ENCODE measurements at places on chromosomes 12 and 14.
A peak's percentile ranks its signal among the peaks of the same experiment; 100 is the strongest.

DNA sequence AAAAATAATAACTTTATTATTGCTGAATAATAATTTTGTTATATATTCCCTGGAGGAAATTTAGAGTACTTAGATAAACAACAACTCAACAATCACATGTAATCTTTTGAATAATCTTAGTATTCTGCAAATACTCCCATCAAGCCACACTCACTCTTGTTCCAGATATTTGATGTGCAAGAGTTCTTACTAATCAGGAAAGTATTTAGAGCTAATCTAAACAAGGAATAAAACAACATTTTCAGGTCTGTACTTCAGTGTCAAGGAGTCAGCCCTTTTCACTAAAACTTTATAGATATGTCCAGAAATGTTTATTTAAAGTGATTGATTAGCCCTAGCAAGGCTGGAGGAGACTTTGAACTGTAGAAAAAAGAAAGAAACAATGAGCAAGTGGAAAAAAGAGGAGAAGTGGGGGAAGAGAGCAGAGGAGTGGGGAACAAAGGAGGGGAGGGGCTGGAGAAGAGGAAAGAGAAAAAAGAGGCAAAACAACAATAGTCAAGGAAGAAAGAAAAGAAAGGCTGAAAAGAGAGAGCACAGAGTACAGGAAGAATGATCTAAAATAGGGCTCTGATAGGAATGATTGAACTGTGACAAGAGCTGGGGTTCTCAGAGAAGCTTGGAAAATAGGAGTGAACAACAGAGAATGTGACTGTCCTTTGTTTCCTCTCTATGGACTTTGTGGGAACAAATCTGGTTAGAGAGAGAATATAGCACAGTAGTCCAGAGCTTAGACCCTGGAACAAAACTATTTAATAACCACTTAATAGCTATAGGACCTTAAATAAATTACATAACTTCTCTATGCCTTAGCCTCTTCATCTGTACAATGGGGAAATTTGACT is 238.7 kb downstream of the AKAP6 start:
- no peak for DNase-seq

DNA sequence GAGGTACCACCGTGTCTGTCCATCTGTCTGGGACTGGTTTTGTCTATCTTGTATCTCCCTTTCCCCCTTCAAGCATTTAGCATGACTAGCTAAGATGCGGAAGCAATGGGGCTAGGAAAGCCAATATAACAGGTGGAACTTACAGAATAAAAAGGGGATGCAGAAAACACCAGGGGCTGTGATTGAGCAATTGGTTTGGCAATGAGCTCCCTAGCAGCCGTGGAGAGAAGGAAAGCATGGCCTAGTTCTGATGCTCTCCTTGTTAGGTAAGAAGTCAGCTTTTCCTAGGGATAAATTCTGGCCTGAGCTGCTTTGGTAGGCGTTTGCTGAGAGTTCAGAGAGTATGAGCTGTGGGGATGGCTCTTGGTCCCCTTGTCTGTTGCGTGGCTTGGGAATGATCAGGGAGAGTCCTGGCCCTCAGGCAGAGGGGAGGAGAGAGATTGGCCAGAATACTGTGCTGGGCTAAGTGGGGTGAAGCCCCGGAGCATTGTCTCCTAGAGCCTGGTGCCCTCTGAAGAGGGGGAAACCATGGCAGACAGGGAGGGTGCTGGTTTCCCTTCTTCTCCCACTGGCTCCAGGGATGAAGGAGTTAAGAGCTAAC is 7.1 kb downstream of the SETD1B start:
- DNase-seq: no peak

DNA sequence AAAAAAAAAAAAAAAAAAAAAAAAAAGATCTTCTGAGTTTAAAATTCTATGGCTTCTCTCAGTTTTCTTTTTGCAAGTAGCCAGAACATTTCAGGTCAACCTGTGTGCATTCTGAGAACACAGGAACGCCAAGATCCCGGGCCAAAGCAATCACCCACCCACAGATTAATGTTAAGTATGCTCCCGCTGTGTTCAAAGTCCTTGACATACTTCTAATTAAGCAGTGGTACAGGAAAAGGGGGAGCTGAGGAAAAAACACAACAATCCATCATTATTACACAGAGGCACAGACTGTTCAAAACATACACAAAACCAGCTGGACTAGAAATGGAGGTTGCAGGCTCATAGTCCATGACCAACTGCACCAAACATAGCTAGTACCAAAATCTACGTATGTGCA is 2.8 kb downstream of the FBXO21 start:
- DNase-seq: no peak

GRCh38 chr12:114694436-114695304 is 10.7 kb upstream of the TBX3 start:
- no peak for DNase-seq

DNA sequence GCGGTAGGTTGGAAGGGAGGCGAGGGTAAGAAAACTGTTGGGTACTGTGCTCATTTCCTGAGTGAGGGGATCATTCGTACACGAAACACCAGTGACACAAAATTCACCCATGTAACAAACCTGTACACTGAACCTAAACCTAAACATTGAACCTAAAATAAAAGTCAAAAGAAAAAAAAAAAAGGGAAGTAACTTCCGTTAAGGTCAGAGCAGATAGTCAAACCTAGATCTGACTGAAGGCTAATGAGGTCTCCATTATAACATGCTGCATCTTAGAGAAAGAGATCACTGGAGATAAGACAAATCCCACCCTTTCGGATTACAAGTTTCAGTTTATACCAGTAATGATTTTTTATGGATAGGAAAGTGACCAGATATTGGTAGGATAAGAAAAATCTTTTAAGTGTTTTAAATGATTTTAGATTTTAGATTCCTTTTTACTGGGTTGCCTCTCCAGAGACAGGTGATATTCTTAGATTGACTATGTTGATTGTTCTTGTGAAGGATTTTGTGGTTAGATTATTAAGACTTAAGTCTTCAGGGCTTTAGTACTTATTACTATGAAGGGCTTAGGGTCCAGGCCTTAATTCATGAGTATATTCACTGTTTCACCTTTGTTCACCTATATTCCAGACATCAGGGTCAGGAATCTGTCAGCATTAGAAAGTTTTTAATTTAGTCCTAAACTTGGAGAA is 11.2 kb upstream of the NCKAP1L start:
- no peak for DNase-seq

GRCh38 chr12:47139000-47139681 is 59.4 kb upstream of the AMIGO2 start:
- DNase-seq: no peak

GRCh38 chr12:40248585-40249297 is 23.9 kb downstream of the LRRK2 start:
- no peak for DNase-seq

- no peak for DNase-seq
Observed at GRCh38 chr12:43177276-43177675, 374.7 kb downstream of the ADAMTS20 start.

DNA sequence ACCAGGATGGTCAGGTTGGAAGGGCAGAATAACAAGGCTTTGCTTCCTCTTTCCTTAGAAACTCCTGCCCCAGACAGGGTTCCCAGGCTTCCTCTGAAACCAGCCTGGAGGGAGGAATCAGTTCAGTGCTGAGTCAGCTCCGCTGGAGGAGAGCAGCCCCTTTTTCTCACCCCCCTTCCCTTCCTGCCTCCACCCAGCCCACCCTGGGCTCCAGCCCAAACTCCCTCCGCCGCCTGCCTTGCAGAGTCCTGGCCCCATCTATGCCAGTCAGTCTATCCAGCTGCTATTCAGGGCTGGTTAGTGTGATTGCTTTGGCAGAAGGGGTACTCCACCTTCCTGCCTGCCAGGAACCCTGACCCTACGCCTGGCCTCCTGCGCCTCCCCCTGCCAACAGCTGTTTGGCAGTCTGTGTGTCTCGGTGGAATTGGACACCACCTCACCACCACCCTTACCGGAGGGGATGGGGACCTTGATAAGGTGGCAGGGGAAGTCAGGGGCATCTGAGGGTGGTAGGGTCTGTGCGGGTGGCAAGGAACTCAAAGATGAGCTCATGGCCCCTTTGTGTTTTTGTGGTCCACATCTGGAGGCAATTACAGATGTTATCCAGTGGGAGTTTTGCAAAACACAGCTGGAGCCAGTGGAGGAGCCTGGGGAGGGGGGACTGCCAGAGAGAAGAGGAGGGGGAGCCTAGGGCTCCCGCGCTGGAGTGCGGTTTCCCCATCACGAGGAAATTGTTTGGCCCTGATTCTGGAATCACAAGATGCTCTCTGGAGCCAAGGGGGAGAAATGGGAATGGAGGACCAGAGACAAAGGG is 12.2 kb downstream of the MMP14 start:
- DNase-seq: no peak

DNA sequence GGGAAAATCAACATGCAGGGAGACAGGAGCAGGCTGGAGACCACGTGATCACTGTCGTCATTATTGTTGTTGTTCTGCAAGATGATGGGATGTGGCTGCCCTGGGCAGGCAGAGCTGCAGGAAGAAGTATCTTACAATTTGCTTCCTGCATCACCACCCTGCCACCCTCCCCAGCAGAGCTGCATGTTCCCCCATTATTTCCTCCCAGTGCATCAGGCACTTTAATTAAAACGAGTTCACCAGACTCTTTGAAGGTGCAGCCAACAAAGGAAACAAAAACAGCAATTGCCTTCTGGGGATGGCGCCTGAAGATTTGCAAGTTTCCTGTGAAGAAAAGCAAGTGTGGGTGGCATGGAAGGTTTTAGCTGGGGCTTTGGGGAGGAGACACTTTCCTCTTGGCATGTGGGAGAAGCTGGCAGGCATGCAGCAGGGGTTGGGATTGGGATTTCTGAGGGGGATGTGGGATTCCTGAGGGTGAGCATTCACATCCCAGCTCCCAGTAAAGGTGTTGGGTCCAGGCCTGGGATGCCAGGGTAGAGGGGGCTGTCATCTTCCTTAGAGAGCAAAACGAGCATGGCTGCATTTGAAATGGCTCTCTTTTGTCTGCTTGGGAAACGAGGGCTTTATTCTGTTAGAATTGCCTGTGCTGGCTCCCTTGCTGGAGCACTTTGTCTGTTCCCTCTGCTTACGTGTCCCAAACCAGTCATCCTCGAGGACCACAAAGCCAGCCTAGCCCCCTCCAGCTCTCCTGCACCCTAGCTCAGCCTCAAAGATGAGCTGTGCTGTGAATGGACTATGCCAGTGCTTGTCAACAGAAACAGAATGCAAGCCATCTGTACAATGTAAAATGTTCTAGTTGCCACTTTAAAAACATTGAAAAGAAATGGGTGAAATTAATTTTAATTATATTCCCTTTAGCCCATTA is 11.5 kb upstream of the C14orf132 start:
- DNase-seq: no peak

DNA sequence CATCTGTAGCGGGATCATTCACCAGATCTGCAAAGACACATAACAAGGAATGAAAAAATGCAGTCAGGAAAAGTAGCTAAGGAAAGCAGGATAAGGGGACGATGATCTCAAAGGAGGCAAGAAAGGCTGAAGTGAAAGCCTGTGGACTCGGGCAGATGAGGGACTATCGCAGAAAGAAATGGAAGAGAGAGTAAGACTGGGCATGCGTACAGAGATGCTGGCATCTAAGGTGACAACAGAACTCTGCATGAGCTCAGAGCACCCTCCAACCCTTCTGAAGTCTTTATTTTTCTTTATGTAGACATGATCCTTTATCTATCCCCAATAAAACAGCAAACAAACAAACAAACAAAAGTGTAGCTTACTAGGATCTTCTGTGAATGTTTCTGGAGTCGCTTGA is 7.2 kb downstream of the MFAP5 start:
- DNase-seq: no peak

GRCh38 chr12:128387811-128388422 is 120.9 kb downstream of the TMEM132C start:
- peak; percentile 3 for DNase-seq

- DNase-seq: no peak
Observed at GRCh38 chr12:1811948-1812291, 8.4 kb upstream of the LRTM2 start.

GRCh38 chr12:98370976-98371375 is 144.4 kb upstream of the TMPO start:
- DNase-seq: no peak

DNA sequence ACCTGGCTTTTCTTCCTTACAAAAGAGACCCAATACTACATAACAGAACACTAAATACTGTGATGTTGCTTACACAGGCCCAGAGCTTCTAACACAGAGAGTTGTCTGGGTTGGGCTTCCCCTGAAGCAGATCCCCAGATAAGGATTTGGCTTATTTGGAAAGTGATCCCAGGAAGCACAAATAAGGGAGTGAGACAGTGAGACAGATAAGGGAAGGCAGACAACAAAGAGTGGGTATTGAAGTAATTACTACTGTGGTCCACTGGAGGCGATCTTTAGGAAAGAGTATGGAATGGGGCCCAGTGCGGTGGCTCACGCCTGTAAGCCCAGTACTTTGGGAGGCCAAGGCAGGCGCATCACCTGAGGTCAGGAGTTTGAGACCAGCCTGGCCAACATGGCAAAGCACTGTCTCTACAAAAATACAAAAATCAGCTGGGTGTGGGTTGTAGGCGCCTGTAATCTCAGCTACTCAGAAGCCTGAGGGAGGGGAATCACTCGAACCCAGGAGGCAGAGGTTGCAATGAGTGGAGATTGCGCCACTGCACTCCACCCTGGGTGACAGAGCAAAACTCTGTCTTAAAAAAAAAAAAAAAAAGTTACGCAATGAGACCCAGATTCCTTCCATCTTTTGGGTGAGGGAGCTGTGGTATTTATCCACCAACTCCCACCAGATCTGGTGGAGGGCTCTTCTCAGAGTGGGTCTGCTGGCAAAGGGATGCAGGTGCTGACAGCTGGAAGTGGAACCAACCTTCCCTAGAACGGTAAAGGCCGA is 10.2 kb upstream of the C12orf43 start:
- DNase-seq: no peak

- no peak for DNase-seq
Observed at GRCh38 chr14:61558271-61558670, 137.0 kb upstream of the HIF1A start.

DNA sequence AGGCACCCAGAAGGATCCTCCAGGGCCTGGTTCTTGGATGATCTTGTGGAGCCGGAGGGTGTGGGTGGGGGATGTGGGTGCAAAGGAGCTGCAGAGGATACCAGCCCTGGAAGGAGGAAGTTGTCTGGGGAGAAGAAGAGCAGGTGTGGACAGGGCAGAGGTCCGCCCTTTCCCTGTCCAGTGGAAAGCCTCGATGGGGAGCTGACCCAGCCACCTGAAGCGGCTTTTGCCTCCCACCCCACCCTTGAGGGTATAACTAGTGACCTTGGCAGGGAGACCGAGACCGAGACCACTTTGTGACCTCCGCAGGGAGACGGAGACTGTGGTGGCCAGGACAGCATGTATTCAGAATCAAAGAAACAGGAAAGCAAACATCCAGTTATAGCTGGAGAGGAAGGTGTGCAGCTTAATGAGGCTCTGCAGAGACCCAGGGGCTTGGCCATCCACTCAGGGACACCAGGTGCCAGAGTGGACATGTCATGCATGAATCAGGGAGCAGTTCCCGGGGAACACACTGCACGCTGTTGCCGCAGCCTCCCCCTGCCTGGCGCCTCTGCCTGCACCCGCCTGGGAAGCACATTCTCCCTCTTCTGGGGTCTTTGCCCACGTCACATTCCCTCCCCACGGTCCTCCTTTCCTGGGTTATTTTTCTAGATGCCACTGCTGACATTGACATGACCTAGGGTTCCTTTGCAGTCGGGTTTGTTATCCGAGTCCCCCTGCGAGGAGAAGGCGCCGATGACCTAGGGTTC is 87.7 kb downstream of the ADGRD1 start:
- no peak for DNase-seq

Data from stimulated activated CD4-positive, alpha-beta T cell treated with anti-CD3 and anti-CD28 coated beads, Interleukin-2, amount 100 ng/mL, for 48 hours (primary cell).